NCI-H524 (cell line): ENCODE measurements at places on chromosomes 3 and 15.

DNA sequence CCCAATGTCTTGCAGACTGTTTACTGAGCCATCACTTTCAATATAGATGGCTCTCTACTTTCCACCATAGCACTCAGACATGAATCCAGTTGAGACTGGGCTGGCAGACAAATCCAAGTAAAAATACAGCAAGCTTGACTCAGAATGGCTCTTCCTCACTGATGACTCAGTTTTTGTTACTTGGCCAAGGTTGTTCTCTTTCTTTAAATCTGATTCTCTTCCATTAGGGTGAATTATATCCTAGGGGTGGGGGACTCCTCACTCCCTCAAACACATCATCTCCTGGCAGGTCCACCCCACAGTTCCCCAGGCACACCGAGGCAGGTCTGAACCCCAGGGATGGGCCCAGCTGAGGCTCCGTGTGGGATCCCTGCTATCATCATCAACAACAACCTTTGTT, 157.9 kb downstream of the MEX3B start:
- no peak for DNase-seq

- DNase-seq, result no peak
These were observed 72.6 kb downstream of the REC114 start for GRCh38 chr15:73515527-73515926.

GRCh38 chr15:85497172-85497569, 116.8 kb downstream of the AKAP13 start:
- peak; percentile 56 for DNase-seq

- DNase-seq, result no peak
These were observed 37.9 kb downstream of the CRYGS start for GRCh38 chr3:186506191-186506739.

DNA sequence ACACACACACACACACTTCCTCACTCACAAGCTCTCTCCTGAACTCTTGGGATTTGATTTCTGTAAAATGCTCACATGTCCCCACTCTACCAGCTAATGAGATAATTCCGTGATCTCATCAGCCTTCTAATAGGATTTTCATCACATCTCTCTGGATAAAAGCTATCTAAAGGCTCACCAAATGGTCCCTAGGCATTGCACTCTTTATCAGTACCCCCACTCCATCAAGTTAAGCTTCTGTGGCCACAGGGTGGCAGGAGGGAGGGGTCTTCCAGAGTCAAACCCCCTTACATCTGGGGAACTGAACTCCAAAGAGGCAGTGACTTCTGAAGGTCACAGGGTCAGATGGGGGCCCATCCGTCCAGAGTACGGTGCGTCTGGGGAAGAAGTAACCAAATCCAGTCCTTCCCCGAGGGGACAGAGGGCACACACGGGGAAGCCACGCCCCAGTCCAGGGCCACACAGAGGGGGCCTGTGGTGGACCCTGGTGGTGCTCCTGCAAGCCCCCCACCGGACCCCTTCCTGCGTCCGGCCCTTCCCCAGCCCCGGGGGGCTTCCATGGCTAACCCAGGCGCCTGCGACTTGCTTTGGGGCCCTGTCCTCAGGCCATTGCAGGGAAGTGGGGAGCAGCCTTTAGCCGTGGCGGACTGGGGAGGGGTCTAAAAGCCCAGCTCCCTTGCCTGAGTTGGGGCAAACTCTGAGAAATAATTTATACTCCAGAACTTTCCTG, 25.5 kb downstream of the CPN2 start:
- DNase-seq, result no peak

DNA sequence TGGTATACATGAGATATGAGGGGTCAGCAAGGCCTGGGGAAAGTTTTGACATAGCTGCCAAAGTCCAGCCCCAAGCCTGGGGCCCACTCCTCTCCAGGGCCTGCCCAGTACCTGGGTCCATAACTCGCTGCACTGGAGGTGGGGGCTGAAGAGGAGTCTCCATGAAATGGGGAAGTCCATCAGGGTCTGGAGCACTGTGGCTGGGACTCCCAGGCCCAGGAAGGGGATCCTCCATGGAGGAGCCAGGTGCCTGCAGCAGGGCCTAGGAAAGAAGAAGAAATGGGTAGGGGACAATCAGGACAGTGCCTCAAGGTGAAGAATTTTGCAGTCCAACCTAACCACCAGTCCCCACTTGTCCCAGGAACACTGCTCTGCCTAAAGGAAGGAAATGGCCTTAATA, 8.2 kb downstream of the GORASP1 start:
- no peak for DNase-seq

GRCh38 chr3:3027976-3028567, 82.1 kb downstream of the IL5RA start:
- no peak for DNase-seq

GRCh38 chr3:99579246-99579645, 59.1 kb upstream of the COL8A1 start:
- no peak for DNase-seq

DNA sequence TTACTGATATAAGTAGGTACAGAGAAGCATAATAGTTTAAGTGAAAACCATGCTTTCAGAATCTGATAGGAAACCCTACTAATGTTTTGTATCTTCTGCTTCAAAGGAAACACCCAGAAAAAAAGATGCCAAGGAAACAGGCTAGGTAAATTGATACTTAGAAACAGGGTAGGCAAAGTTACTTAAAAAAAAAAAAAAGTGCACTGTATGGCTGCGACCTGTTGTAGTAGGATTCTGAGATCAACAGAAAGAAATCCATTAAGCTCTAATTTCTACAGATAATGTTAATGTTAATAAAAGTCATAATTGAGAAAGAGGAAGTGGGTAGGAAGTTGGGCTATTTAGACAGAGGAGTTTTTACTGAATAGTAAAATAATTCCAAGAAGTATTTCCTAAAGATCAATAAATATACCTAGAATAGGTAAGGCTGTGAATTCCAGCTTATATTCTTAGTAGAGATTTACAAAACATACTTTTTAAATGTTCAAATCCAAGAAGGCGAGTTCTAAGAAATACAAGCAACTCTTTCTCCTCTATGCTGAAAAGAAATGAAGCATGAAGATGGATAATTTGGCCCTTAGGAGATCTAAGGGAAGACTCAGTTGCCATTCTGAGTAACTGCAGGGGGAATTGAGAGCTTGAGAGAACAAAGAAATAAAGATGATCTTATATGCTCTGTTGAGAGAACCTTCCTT, 24.1 kb upstream of the STT3B start:
- DNase-seq, result no peak

DNA sequence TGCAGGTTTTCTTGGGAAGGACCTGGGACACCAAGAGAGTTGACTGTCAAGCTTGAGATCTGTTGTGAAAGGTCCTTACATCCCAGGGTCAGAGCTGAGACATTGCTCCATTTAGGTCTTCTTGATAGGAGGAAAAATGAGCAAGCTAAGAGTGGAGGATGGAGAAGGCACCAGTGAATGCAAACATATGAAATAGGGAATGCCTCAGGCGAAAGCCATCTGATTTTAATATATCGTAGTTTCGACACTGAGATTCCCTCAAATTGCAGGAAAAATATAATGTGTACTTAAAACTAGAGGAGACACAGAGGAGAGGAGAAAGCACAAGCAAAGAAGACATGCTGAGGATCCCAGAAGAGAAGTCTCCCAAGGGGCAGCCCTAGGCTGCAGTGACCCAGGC, 85.5 kb downstream of the TM4SF4 start:
- DNase-seq, result no peak

DNA sequence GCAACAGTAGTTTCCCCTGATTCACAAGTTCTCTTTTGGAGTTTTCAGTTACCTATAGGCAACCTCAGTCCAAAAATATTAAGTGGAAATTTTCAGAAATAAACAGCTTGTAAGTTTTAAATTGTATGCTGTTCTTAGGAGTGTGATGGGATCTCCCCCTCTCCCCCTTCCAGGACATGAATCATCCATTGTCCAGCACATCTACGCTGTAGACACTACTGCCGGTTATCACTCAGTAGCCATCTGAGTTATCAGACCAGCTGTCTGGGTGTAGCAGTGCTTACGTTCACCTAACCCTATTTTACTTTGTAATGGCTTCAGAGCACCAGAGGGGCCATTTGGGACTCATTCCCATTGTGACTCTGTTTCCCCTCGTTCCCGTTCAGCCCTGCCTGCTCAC, 96.7 kb upstream of the PLXNA1 start:
- no peak for DNase-seq

DNA sequence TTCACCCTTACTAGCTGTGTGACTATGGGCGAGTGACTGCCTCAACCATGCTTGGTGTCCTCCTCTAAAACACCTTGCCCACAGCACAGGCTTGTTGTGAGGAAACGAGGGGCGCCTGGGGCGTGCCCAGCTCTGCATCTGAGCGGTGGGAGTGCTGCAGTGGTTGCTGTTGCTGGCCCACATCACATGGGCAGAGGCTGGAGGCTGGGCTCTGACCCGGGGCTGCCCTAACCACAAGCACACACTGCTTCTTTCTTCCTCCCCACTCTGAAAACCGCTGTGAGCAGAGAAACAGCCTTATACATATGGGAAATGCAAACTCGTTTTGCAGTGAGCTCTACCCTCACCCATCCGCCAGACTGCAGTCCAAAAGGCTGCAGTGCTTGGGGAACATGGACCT, 74.8 kb upstream of the RPL32 start:
- DNase-seq, result no peak

GRCh38 chr15:51186181-51186705, 91.5 kb upstream of the TNFAIP8L3 start:
- DNase-seq, result no peak

DNA sequence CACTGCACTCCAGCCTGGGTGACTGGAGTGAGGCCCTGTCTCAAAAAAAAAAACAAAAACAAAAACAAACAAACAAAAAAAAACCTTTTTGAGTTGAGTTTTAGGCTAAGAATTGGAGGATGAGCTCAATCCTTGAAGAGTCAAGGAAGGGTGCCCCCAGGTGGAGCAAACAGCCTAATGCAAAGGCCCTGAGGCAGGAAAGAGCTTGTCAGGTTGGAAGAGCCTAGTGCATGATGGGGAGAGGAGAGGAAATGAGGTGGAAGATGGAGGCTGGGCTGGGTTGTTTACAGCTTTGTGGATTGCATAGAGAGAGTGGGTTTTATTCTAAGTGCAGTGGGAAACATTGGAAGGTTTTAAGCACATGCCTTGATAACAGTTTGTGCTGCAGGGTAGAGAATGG, 2.1 kb upstream of the SNX22 start:
- peak; percentile 26 for DNase-seq

DNA sequence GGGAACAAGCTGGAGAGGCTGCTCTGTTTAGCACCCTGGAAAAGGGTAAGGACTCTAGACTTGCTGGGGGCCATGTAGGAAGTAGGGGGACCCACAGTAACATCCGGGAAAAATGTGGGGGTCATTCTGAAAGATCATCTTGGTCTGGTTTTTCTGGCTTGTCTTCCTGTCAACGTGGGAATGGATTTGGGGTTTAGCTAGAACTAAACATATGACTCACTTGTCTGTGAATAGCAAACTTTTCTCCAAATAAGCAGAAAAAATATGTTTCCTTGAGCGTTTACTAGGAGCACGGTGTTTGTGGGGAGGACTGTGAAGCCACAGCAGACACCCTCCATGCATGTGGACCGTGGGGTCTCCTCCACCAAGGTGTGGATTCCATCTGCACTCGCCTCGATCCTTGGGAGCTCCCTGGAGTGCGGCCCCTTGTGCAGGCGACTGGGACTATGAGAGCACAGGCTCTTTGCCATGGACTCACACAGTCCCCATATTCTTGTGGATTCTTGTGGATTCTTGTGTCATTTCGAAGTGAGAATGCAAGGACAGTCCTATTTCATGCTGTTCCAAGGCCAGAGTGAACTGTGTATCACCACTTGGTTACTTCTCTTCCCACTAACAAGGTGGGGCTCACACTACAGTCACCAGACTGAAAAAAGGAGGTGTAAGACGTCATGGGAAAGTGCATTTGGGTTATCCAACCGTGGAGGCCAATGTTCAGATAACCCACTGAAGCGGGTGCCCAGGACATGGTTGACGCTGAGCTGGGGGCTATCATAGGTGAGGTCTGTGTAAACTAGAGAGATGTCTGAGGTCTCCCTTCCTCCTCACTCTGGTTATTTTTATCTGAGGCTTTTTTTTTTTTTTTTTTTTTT, 25.5 kb downstream of the PGPEP1L start:
- DNase-seq, result no peak

DNA sequence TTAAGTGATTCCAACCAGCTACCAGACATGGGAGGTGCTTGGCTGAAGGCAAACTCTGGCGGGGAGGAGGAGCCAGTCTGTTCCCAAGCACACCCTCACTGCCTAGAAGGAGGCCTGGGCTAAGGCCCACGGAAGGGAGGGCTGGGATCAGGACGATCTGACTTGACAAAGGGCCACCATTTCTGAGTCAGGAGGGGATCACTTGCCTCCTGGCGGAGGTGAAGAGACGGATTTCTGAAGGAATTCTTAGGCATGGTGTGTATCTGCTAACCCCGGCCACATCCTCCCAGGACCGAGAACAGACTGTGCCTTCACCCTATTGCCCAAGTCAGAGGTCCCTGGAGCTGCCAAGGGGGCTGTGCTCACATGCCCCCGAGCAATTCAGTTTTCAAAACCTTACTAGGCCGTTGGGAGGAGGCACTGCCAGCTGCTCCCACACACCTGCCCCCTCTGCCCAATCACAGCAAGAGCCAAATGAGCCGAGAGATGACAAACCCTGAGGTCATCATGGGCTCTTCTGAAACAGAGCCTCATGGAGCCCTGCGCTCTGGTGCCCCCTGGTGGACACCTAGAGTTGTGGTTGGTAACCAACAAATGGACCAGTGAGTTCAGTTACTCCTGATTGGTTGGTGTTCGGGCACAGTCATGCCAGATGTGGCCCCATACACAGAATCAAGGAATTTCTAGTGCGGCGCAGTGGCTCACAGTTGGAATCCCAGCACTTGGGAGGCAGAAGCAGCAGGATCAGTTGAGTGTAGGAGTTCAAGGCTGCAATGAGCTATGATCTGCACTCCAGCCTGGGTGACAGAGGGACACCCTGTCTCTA, 6.5 kb upstream of the TNK2 start:
- no peak for DNase-seq

- DNase-seq, result no peak
These were observed 20.9 kb upstream of the GABRR3 start for GRCh38 chr3:98056035-98056434.

- no peak for DNase-seq
These were observed 17.6 kb downstream of the TKT start for GRCh38 chr3:53238051-53238850.

GRCh38 chr3:29978036-29978435, 628.4 kb upstream of the TGFBR2 start:
- no peak for DNase-seq

DNA sequence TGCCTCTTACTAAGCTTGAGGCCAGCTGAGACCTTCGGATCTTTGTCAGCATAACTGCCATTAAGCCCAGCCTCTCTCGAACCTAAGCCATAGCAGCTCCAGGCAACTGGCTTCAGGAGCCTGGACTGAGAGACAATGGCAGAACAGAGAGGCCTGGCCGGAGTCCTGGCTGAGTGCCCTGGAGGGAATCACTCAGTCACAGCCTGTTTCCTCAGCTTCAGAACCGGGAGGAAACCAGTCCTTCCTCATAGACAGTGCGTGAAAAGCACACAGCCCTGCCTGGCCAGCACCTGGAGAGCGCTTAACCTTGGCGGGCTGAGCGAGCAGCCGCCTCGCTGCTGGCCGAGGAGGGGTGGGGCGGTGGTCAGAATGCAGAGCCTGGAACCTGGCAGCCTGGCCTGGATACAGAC, 21.6 kb downstream of the RNU5B-1 start:
- no peak for DNase-seq
